Endothelial cell of umbilical vein (primary cell): ENCODE measurements at places on chromosomes 12 and 14. TPM values are rescaled to one million over a fixed set of nuclear protein-coding genes. Genes with fewer than 3 reads are reported as not detected.

Gene MSRB3
- total RNA-seq, result 59.3 and 63.7 TPM in 2 replicates

Gene PMCH
- 1.1 and 1.8 TPM in 2 replicates for total RNA-seq

Gene RNASE3
- not detected in 2 replicates for total RNA-seq

Gene OAS3
- 15.9 and 19.8 TPM in 2 replicates for total RNA-seq
